HepG2 (cell line): ENCODE measurements at places on chromosomes 11 and 22.

- peaks cover 23% of the 10 kb centered on the region for H3K4me1 ChIP-seq
- no peak overlapping the region for H3K4me3 ChIP-seq
- H3K36me3 ChIP-seq: no peaks in the 10 kb centered on the region
- peaks cover 4% of the 10 kb centered on the region; the same call in 1 of the 3 replicates for H3K27me3 ChIP-seq
- H3K27ac ChIP-seq: no peak overlapping the region
- DNase-seq: no peak
Measured at GRCh38 chr22:42708417-42708816, 12.3 kb downstream of the A4GALT start.

GRCh38 chr22:20437613-20438426 lies at the start of gene SCARF2:
Gene SCARF2, minus strand, starts transcription at chr22:20437825. Its CDS starts 71 bp downstream, at chr22:20437754.
- H3K27me3 ChIP-seq: no peaks in the 10 kb centered on the region
- peaks cover 54% of the 10 kb centered on the region for H3K4me1 ChIP-seq
- DNase-seq: no peak
- H3K4me3 ChIP-seq: peak within 1 kb of the TSS; percentile 87

- H3K27ac ChIP-seq: no peak overlapping the region
- no peaks in the 10 kb centered on the region for H3K4me1 ChIP-seq
- H3K4me3 ChIP-seq: no peak overlapping the region
- no peak for DNase-seq
- H3K27me3 ChIP-seq: no peaks in the 10 kb centered on the region; the same call in 1 of the 2 replicates
- H3K36me3 ChIP-seq: no peaks in the 10 kb centered on the region
Measured at GRCh38 chr11:122235615-122236014, 119.6 kb upstream of the BLID start.

DNA sequence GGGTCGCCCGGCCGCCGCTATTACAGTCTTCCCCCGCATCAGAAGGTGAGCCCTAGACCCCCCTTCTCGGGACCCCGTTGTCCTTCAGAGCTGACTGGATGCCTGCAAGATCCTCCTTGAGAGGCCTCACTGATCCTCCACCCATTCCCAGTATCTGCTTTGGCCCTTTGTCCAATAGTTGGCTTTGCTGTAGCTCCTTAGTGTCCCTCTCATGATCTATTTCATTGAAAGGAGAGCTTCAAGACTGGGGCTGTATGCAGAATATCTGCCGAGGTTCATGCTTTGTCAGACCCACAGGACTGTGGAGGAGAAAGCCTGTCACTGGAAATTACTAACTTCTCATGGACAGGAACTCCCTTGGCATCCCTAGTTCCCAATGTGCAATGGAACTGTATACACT lies 499 bp downstream of the DLAT start:
- H3K4me3 ChIP-seq: peak overlapping the region; percentile 82
- peak overlapping the region; percentile 90 for H3K27ac ChIP-seq
- peaks cover 7% of the 10 kb centered on the region for H3K36me3 ChIP-seq
- DNase-seq: peak; percentile 4
- H3K27me3 ChIP-seq: no peaks in the 10 kb centered on the region; the same call in 1 of the 2 replicates
- peaks cover 17% of the 10 kb centered on the region for H3K4me1 ChIP-seq

DNA sequence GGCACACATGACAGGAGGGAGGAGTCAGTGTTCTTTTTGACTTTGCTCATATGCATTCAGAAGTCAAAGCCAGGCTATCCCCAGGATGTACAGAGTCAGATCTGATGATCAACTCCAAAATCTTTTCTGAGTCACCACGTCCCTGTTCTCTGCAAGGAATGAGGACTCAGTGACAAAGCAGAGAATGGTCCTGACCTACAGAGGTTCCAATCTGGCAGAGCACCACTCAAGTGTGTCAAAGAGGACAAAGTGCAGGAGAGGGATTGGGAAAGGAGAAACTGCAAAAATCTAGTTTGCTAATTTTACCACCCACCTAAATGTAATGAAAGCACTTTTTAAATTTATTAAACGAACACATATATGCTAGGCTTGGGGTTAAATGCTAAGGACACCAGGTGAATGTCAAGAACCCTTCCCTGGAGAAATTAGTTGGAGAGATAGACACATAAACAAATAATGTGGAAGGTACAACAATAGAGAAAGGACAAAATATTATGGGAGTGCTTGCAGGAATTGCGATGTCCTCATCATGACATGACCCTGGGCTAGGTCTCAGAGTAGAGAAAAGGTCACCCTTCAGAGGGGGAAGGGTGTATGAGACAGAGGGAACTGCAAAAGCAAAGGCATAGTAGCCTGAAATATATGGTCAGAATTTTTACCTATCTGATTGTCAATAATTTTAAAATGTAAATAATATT lies 56.3 kb downstream of the MTNR1B start:
- H3K4me1 ChIP-seq: 0 out of 2 replicates have a peak, but pooled peaks cover 11% of the 10 kb centered on the region
- no peak overlapping the region for H3K27ac ChIP-seq
- H3K27me3 ChIP-seq: no peaks in the 10 kb centered on the region; the same call in 2 of the 3 replicates
- no peak for DNase-seq
- no peaks in the 10 kb centered on the region for H3K36me3 ChIP-seq
